GM18507 (cell line): ENCODE measurements at places on chromosomes 16 and 17.

GRCh38 chr16:47141773-47142485 is 1.8 kb downstream of the NETO2 start:
- peak; percentile 58 for DNase-seq

GRCh38 chr17:79607940-79608623 is 2.8 kb downstream of the RBFOX3 start:
- DNase-seq = no peak

GRCh38 chr17:83012868-83013778 is 66.3 kb upstream of the METRNL start:
- DNase-seq = no peak

DNA sequence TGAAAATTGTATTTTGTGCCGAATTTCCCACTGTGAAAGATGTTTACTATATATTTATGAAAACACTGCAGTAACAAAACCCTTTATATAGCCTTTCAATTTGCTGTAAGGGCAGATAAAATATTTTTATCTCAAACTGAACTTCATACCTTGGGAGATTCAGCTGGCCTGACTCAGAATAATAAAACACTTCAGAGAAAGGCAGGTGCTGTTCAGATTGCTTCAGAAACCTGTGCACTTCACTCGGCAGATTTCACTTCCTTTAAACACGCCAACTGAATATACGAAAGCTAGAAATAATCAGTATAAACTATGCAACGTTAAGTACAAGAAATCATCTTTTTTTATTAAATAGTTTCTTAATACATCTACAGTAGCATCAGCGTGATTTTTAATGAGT is 839.1 kb upstream of the RBFOX1 start:
- no peak for DNase-seq

DNA sequence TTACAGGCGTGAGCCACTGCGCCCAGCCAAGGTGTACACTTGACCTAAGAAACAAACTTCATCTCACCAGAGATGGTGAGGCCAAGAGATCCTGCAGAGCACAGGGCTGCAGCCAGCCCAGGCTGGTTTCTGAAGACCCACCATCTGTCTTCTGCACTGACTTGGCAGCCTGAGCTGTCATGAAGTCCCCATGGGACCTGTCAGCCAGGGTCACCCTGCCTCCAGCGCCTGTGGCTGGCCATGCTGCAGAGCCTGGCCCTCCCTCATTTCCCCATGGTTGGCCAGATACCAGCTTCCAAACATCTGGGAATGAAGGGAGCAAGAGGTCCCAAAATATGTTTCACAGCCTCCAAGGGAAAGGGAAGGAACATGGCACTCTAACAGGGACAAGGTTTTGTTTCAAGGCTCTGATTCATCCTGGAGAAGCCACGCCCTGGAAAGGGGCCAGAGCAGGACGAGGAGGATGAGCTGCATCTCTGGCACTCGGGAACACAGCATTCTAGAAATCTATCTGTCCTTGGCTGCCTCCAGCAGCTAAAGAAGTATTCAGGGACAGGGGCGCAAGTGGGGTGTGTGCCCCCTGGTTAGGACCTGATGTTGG is 45.3 kb downstream of the DDX19A start:
- DNase-seq = no peak

- no peak for DNase-seq
Observed at GRCh38 chr17:68576137-68576536, 25.0 kb downstream of the FAM20A start.

DNA sequence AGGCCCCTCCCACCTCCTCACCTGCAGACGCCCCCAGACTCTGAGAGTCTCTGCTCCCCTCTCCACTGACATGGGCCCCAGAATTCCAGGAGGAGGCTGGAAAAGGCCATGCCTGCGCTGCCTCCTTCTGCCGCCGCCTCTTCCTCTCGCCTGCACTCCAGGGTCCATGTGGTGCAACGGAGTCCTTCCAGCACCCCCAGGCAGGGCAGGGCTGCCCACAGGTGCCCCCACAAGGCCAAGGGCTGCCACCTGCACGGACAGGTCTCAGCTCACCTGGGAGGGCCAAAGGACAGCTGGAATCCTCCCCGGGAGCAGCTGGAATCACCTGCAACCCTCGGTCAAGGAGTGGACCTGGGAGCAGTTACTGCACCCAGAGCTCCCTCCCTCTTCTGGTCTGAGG is 194.9 kb downstream of the RBFOX3 start:
- no peak for DNase-seq

- DNase-seq = peak; percentile 73
Observed at GRCh38 chr16:85612801-85613603, at the start of gene GSE1. TSS of gene GSE1 (plus strand) at chr16:85613322. CDS start at chr16:85613392, 70 bp downstream.

- no peak for DNase-seq
Observed at GRCh38 chr16:60674241-60674640, 1362.0 kb downstream of the CDH8 start.

- no peak for DNase-seq
Observed at GRCh38 chr17:21463779-21464407, 87.7 kb downstream of the KCNJ12 start.

- DNase-seq = no peak
Observed at GRCh38 chr17:62967205-62967529, 1.1 kb downstream of the TANC2 start.

DNA sequence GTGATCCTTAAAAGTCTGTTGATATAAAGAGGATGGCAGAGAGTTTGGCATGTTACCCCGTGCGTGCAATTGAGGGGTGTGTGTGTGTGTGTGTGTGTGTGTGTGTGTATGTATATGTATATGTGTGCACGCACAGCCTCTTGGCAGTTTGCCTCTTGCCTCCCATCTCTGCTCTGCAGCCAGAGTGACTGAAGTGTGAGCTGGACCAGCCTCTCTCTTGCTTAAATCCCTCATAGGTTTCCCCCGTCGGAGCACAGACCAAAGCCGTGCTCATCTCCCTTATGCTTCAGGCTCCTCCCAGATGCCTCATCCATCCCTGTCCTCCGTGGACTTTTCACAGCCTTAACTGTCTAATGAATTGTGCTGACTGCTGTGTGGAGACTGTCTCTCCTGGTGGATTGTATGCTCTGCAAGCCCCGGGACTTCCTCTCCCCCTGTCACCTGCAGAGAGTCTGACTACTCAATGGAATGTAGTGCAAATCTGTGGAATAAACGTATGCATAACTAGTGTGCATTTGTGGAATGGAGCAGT is 413.5 kb downstream of the CPPED1 start:
- no peak for DNase-seq

DNA sequence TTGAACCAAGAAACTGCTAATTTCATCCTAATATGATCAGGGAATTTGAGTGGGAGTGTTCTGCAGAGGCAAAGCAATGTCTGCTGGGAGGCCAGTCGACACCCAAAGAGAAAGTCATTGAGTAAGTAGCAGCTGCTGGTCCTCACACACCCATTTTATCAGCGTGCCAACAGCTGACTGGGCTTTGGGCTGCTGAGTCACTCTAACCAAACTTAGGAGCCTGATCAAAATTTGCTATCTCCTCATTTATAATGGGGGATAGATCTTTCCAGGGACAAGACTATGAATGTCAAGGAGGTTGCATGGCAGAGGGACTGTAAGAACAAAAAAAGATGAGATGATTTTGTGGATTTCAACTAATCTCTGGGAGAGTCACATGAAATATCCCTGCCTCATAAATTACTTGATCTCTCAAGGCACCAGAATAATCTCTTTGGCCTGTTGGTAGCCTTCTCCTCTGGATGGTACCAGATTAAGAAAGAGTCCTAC is 32.9 kb downstream of the CPSF4L start:
- DNase-seq = no peak

DNA sequence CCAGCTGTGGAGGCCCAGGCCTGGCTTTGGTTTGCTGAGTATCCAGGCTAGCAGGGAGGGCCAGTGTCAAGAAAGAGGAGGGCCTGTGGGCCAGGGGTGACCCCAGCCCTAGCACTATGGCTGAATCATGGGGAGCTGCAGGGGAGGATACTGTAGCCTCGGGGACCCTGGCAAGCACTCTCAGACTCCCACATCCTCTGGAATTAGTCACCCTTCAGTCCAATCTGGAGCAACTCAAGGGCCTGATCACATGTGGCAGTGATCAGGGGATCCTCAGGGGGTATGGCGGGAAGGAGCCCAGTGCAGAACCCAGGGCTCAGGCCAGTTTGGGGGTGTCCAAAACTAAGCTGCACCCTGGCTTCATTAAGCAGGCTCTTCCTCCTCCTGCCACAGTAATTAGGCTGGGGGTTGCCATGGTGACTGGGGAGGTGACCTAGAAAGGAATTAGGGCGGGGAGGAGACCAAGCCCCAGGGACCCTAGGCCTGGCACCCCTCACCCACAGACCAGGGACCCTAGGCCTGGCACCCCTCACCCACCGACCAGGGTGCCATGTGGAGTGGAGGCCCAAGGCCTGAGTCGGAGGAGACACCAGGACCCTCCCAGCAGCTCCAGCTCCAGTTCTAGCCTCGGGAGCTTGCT is 5.8 kb downstream of the NLGN2 start:
- no peak for DNase-seq

DNA sequence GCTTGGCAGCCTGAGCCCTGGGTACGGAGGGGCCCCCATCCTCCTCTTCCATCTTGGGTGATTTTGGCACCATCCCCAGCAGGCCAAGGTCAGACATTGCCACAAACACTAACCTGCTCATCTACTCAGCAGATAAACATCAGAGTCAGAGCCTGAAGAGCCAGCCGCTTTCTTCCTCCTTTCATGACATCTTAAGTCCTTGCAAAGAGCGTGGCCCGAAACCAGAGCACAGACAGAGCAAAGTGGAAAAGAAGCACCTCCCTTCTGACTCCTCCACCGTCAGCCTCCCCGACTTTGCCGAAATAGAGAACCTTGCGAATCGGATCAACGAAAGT is 60.4 kb upstream of the RPH3AL start:
- no peak for DNase-seq

- no peak for DNase-seq
Observed at GRCh38 chr17:1360975-1361374, 39.0 kb downstream of the YWHAE start.

DNA sequence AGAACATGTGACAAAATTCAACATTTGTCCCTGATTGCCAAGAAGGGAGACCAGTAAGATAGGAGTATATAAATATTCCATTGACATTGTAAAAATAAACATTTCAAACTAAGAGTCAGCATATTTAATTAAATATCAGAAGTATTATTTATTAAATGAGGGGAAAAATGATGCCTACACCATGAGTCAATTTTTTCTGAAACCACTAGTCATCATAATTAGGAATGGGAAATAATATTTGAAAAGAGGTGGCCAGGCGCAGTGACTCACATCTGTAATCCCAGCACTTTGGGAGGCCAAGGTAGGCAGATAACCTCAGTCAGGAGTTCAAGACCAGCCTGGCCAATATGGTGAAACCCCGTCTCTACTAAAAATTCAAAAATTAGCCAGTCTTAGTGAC is 2.1 kb downstream of the CMTM1 start:
- DNase-seq = no peak

- DNase-seq = no peak
Observed at GRCh38 chr17:50185631-50186471, 15.6 kb downstream of the COL1A1 start.

- no peak for DNase-seq
Observed at GRCh38 chr16:1615761-1616160, 3.6 kb downstream of the CRAMP1 start.

GRCh38 chr16:78957317-78958100 is 643.0 kb downstream of the MAF start:
- no peak for DNase-seq

DNA sequence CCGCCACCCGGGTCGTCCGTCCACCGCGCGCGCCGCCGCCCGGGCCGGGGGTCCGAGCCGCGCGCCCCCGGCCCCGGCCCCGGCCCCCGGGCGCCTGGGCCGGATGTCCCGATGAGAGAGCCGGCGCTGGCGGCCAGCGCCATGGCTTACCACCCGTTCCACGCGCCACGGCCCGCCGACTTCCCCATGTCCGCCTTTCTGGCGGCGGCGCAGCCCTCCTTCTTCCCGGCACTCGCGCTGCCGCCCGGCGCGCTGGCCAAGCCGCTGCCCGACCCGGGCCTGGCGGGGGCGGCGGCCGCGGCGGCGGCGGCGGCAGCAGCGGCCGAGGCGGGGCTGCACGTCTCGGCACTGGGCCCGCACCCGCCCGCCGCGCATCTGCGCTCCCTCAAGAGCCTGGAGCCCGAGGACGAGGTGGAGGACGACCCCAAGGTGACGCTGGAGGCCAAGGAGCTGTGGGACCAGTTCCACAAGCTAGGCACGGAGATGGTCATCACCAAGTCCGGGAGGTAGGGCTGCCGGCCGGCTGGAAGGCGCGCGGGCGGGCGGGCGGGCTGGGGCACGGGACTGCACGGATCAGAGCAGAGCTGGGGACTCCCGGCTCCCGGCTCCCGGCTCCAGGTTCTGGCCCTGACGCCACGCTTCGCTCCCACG is 548 bp downstream of the TBX2 start:
- DNase-seq = no peak

GRCh38 chr16:17259751-17260270 is 210.9 kb downstream of the XYLT1 start:
- no peak for DNase-seq

DNA sequence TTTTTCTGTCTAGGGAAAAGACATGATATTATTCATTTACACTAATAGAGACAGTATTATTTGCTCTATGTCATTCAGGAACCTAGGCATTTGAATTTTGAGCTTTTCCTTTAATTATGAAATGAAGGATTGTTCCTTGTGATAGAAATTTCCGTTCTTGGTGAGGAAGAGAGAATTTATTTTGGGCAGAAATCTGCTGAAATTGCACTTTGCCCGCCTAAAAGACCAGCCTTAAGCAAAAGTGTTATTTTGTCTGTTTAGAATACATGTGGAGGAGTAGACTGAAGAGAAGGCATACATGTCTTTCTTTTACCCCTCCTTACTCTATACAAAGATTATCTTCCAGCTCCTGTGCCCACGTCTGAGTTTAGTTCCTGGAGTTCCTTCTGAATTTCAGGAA is 16.8 kb upstream of the KRT10 start:
- no peak for DNase-seq

DNA sequence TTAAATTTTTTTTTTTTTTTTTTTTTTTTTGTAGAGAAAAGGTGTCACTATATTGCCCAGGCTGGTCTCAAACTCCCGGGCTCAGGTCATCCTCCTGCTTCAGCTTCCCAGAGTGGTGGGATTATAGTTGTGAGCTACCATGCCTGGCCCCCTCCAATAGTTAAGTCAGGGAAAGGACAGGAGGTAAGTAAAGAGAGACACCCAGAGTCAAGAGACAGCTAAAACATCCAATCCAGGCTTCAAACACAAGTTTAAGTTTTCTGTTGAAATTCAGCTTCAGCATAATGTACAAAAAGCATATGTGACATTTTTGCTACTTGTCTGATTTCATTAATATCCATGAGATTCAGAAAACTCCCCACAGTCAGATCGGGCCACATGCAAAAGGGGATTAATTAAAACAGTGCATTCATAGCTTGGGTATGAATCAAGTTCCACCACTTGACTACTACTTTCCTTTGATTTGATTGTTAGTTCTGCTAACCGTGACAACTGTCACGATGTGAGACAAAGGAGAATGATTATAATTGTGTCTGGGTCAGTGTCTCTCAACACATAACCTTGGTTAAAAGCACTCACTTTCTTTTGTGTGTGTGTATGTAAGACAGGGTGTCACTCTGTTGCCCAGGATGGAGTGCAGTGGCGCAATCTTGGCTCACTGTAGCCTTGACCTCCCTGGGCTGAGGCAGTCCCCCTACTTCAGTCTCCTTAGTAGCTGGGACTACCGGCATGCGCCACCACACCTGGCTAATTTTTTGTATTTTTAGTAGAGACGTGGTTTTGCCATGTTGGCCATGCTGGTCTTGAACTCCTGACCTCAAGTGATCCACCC is 184.9 kb downstream of the PARN start:
- no peak for DNase-seq
